Esophagus muscularis mucosa (tissue), 4 donors: ENCODE measurements at places on chromosomes 13 and 19. TPM values are rescaled to one million over a fixed set of nuclear protein-coding genes. Genes with fewer than 3 reads are reported as not detected.

Gene DENND1C
- 0.46 TPM for total RNA-seq

Gene ZNF112
- total RNA-seq: 6.6 TPM

Gene SLC5A5
- not detected for total RNA-seq

Gene SLC6A16
- 2.8 TPM for total RNA-seq

Gene CD22
- total RNA-seq: 2.3 TPM

Gene APOC1
- total RNA-seq: not detected

Gene CAPN12
- total RNA-seq: 0.83 TPM

Gene RETN
- total RNA-seq: not detected

Gene ZNF439
- 9.1 TPM for total RNA-seq

Gene ZNF835
- 3.0 TPM for total RNA-seq

Gene WDR62
- total RNA-seq: 0.50 TPM

Gene SPPL2B
- total RNA-seq: 42.4 TPM

- H3K36me3 ChIP-seq: no peaks in the 10 kb centered on the region
- H3K4me1 ChIP-seq: peaks cover 20% of the 10 kb centered on the region
- H3K27ac ChIP-seq: peak overlapping the region; percentile 93
- no peaks in the 10 kb centered on the region for H3K27me3 ChIP-seq
Measured at GRCh38 chr13:97221466-97221865, 667 bp upstream of the MBNL2 start.

GRCh38 chr13:101307181-101307701, 109.1 kb downstream of the NALCN start:
- no peaks in the 10 kb centered on the region for H3K4me1 ChIP-seq
- H3K36me3 ChIP-seq: no peaks in the 10 kb centered on the region
- DNase-seq: no peak
- no peak overlapping the region for H3K4me3 ChIP-seq
- no peaks in the 10 kb centered on the region for H3K27me3 ChIP-seq

GRCh38 chr13:73335210-73335609, 276.4 kb downstream of the KLF5 start:
- H3K27me3 ChIP-seq: no peaks in the 10 kb centered on the region
- H3K36me3 ChIP-seq: no peaks in the 10 kb centered on the region
- DNase-seq: no peak
- H3K27ac ChIP-seq: no peak overlapping the region
- no peaks in the 10 kb centered on the region for H3K4me1 ChIP-seq

DNA sequence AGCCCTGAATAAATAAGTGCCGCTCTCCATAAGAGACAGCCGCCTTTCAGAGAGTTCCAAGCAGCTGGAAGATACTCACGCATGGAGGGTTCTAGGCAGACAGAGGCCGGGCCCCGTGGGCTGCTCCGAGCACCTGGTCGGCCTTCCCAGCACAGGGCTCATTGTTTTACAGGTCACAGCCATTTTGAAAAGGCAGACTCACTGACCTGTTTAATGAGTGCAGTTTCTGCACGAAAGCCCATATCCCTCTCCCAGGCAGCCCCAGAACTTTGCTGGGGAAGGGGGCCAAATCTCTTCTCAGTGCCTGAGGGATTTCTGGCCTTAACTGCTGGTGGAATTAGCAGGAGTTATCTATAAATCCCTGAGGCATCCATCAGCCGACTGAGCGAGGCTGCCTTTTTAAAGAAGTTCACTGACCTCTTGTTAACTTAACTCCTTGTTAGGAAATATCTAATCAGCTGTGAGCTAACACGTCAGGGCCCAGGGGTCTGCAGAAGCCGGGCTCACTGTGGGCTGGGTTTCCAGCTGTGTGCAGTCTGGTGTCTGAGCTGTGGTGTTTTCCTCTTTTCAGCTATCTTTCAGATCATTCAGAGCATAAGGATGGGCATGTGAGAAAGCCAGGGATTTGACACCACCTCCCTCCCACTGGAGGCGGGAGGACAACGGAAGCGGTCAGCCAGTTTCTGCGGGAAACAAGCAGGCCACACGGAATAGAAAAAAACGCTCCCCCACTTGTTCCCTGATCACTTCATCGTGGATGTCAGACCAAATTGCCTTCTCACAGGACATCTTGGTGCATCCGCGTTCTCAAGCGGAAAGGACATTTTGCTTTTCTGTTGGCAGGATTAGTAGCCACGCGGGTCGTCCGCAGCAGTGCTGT, 23.3 kb downstream of the SERP2 start:
- H3K27me3 ChIP-seq: no peaks in the 10 kb centered on the region
- peak overlapping the region; percentile 58 for H3K27ac ChIP-seq
- DNase-seq: no peak
- H3K4me3 ChIP-seq: peak overlapping the region; percentile 22
- H3K4me1 ChIP-seq: peaks cover 18% of the 10 kb centered on the region

DNA sequence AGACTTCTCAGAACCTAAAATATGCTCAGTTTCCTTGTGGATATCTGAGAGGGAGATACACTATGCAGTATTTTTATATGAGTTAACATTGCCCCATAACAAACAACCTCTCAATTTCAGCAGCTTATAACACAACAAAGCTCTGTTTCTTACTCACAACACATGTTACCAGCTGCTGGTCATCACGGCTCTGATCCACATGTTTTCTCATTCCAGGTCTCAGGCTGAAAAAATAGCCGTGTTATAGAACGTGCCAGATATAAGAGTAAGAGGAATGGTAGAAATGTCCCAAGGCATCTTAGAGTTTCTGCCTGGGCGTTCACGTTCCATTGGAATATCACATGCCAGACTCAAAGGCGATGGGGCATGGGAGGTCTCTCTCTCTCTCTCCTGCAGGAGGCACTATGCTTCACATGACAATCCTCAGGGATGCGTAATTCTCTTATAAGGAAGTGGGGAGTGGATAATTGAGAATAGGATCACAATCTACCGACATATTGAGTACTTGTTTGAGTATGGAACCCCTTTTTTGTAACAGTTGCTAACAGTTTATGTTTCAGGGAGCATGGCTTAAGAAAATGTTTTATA, 246.6 kb downstream of the NHLRC3 start:
- no peak overlapping the region for H3K4me3 ChIP-seq
- no peak for DNase-seq
- H3K4me1 ChIP-seq: no peaks in the 10 kb centered on the region
- H3K36me3 ChIP-seq: no peaks in the 10 kb centered on the region
- no peaks in the 10 kb centered on the region for H3K27me3 ChIP-seq

- H3K27me3 ChIP-seq: no peaks in the 10 kb centered on the region
- peak; percentile 80 for DNase-seq
- H3K36me3 ChIP-seq: no peaks in the 10 kb centered on the region
- H3K4me3 ChIP-seq: no peak overlapping the region
- H3K4me1 ChIP-seq: peaks cover 17% of the 10 kb centered on the region
Measured at GRCh38 chr13:77544355-77544754, 8.8 kb downstream of the SCEL start.

DNA sequence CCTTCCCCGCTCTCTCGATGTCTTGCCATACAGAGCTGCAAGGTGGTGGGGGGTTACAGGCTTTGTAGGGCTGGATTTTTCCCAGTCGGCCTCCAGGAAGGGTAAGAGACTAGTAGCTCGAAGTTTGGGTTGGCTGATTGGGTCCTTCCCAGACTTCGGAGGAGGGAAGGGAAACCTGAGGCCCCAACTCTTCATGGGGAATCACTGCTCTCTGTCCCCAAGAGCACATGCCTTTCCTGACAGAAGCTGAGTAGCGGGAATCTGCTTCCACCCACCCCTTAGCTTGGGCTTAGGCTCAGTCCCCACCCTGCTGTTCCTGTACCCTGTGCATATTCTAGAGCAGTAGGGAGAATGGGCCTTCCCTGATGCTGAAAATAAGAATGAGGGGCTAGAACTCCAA, 39.7 kb downstream of the PPP2R1A start:
- no peak overlapping the region for H3K27ac ChIP-seq
- H3K4me1 ChIP-seq: no peaks in the 10 kb centered on the region
- H3K27me3 ChIP-seq: no peaks in the 10 kb centered on the region
- no peak overlapping the region for H3K4me3 ChIP-seq
- DNase-seq: no peak
- H3K36me3 ChIP-seq: peaks cover 36% of the 10 kb centered on the region

DNA sequence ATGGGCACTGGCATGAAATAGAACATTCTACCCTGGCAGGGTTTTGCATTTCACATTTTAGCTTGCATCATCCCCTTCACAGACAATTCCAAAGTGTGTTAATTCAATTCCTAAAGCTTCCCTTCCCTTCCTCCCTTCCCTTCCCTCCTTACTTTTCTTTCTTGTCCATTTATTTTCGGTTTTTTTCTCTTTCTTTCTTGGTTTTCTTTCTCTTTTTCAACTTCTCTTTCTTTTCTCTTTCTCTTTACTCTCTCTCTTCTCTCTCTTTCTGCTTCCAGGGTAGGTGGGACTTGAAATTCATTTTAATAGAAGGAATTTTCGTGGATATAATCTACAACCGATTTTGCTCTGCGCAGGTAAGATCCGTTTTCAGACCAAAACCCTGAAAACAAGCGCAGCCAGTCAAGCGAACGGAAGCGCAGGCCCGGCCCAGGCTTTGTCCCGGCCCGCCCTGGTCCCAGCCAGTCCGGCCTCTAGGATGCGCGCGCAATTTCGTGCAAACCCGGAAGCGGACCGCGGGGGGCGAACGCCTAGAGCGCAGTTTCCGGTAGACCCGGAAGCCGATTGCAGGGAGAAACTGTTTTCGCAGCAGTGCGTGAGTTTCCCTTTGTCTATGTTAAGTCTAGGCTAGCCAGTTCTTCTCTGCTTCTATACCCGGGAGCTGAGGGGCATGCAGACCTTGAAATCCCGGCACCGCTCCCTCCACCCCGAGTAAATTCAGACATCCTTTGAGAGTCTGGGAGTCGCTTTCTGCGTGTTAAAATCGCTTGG, at the start of gene ZNF528:
TSS of gene ZNF528 (plus strand) at position 540 of the 771 bp plus-strand sequence. CDS start 4,165 bp downstream, outside the sequence.
- DNase-seq: peak; percentile 99
- H3K27me3 ChIP-seq: no peaks in the 10 kb centered on the region
- H3K27ac ChIP-seq: peak within 1 kb of the TSS; percentile 83
- peaks cover 23% of the 10 kb centered on the region for H3K4me1 ChIP-seq

DNA sequence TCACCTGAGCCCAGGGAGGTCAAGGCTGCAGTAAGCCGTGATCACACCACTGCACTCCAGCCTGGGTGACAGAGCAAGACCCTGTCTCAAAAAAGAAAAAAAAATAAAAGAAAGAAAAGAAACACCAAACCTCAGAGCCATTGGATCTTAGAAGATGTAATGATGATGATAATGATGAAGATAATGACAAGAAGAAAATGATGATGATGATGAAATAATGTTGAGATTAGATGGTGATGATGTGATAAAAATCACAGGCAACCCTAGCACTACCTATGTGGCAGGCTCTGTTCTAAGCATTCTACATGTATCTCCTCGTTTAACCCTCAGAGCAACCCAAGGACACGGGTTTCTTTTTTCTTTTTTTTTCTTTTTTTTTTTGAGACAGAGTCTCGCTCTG, 20.1 kb upstream of the HNRNPUL1 start:
- no peak overlapping the region for H3K27ac ChIP-seq
- no peak for DNase-seq
- H3K36me3 ChIP-seq: peaks cover 99% of the 10 kb centered on the region
- H3K27me3 ChIP-seq: no peaks in the 10 kb centered on the region
- H3K4me1 ChIP-seq: no peaks in the 10 kb centered on the region
- H3K4me3 ChIP-seq: no peak overlapping the region

- H3K36me3 ChIP-seq: peaks cover 67% of the 10 kb centered on the region
- peak overlapping the region; percentile 100 for H3K27ac ChIP-seq
- DNase-seq: no peak
- no peak overlapping the region for H3K4me3 ChIP-seq
Measured at GRCh38 chr19:13831537-13832467, 36.6 kb downstream of the ZSWIM4 start.

- no peak for DNase-seq
- H3K36me3 ChIP-seq: no peaks in the 10 kb centered on the region
- no peaks in the 10 kb centered on the region for H3K27me3 ChIP-seq
- peak overlapping the region; percentile 95 for H3K4me3 ChIP-seq
- peak overlapping the region; percentile 90 for H3K27ac ChIP-seq
- H3K4me1 ChIP-seq: peaks cover 29% of the 10 kb centered on the region
Measured at GRCh38 chr13:42270857-42271215, 1.1 kb upstream of the AKAP11 start.

DNA sequence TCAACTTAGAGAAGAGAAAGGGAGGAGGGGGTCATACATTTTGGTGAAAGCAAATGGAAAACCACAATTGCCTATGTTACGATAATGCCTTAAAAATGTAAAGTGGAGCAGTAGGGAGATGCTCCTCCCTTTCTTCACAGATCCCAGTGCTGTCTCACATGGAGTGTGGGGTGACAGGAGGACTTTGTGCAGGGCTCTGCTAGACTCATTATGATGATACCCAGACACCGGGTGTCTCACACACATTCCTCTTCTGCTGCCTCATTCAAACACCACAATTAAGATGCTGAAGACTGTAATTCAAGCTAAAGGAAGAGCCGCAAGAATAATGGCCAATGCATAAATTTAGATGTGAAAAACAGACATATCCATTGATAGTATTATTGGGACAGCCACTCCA, 150.6 kb downstream of the LHFPL6 start:
- DNase-seq: no peak
- H3K4me1 ChIP-seq: peaks cover 33% of the 10 kb centered on the region
- H3K27me3 ChIP-seq: no peaks in the 10 kb centered on the region

GRCh38 chr13:21075379-21076249, 14.2 kb upstream of the LATS2 start:
- peak overlapping the region; percentile 49 for H3K4me3 ChIP-seq
- peaks cover 39% of the 10 kb centered on the region for H3K4me1 ChIP-seq
- DNase-seq: no peak

- no peaks in the 10 kb centered on the region for H3K27me3 ChIP-seq
- no peak overlapping the region for H3K27ac ChIP-seq
- peaks cover 10% of the 10 kb centered on the region for H3K4me1 ChIP-seq
- H3K36me3 ChIP-seq: no peaks in the 10 kb centered on the region
- no peak for DNase-seq
Measured at GRCh38 chr13:75307370-75307949, 174.5 kb downstream of the TBC1D4 start.

DNA sequence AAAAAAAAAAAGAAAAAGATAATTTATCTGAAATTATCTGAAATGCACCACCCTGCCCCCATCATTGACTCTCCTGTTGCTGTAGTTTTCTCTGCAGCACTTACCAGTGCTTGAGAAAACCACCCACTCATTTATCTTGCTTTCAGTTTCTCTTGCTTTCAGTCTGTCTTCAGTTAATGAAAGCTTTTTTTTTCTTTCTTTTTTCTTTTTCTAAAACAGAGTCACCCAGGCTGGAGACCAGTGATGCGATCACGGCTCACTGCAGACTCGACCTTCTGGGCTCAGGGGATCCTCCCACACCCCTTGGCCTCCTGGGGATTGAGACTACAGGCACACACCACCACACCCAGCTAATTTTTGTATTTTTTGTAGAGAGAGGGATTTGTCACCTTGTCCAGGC, 4.3 kb upstream of the ACP5 start:
- no peak overlapping the region for H3K27ac ChIP-seq

DNA sequence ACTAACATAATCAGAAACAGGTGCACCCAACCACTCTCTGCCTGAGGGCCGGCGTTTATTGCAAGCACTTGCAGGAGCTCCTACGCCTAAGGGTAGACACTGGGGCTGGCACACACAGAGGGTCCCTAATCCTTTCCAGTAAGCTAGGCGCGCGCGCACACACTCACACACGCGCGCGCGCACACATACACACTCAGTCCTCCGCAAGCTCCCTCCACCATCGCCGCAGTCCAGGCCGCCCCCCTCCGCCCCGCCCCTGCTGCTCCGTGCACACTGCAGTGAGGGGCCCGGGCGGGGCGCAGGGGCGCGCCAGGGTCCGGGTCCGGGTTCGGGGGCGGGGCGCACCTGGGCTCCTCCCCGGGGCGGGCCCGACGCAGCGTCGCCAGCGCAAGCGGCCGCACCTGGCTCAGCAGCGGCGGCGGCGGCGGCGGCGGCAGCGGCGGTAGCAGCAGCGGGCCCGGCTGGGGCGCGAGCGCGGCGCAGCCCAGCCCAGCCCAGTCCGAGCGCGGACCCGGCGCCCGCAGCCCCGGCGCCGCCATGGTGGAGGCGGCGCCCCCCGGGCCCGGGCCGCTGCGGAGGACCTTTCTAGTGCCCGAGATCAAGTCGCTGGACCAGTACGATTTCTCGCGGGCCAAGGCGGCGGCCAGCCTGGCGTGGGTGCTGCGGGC, at the start of gene CAMSAP3:
TSS of gene CAMSAP3 (plus strand) at position 398 of the 668 bp plus-strand sequence. CDS start at position 538, 140 bp downstream.
- no peak within 1 kb of the TSS for H3K27ac ChIP-seq
- DNase-seq: no peak
- H3K4me1 ChIP-seq: no peaks in the 10 kb centered on the region
- peak within 1 kb of the TSS; percentile 24 for H3K4me3 ChIP-seq
- H3K36me3 ChIP-seq: no peaks in the 10 kb centered on the region
